ENCODE measurements at places on chromosomes 12 and 14.

- no peak for DNase-seq
- H3K27ac ChIP-seq = no peak overlapping the region
- no peaks in the 10 kb centered on the region for H3K4me1 ChIP-seq
- no peak overlapping the region for H3K4me3 ChIP-seq
Measured at GRCh38 chr12:87836190-87836589, 193.0 kb downstream of the C12orf50 start.

- H3K36me3 ChIP-seq = no peaks in the 10 kb centered on the region
- no peak overlapping the region for H3K4me3 ChIP-seq
- H3K27me3 ChIP-seq = no peaks in the 10 kb centered on the region
- H3K4me1 ChIP-seq = no peaks in the 10 kb centered on the region
- DNase-seq = no peak
Measured at GRCh38 chr14:79643132-79643531, 568.2 kb downstream of the DIO2 start.

DNA sequence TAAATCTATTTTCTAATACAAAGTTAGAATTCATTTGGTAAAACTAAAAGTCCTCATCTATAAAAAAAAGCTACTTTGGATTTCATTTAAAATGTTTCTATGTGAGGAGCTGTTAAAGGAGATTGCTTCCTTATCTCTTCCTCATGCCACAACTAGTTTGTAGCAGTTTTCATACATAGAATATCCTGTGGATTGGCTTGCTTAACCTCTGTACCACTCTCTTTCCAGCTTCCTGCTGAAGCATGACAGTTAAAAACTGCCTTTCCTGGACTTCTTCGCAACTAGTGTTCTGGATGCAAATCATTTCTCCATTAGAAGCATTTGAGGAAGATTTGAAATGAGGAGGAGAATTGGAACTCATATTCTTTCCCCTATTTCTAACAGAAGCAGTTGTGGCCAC is 49.6 kb downstream of the ST8SIA1 start:
- no peak overlapping the region for H3K4me3 ChIP-seq
- peaks cover 8% of the 10 kb centered on the region for H3K4me1 ChIP-seq
- no peak overlapping the region for H3K27ac ChIP-seq
- DNase-seq = no peak

GRCh38 chr14:100864960-100865681 is 38.4 kb downstream of the RTL1 start:
- no peaks in the 10 kb centered on the region for H3K27me3 ChIP-seq
- no peak for DNase-seq
- H3K4me3 ChIP-seq = no peak overlapping the region
- H3K36me3 ChIP-seq = no peaks in the 10 kb centered on the region

- no peaks in the 10 kb centered on the region for H3K36me3 ChIP-seq
- DNase-seq = no peak
- no peak overlapping the region for H3K4me3 ChIP-seq
- peaks cover 8% of the 10 kb centered on the region for H3K27me3 ChIP-seq
Measured at GRCh38 chr12:125287155-125287847, 222.1 kb downstream of the AACS start.

DNA sequence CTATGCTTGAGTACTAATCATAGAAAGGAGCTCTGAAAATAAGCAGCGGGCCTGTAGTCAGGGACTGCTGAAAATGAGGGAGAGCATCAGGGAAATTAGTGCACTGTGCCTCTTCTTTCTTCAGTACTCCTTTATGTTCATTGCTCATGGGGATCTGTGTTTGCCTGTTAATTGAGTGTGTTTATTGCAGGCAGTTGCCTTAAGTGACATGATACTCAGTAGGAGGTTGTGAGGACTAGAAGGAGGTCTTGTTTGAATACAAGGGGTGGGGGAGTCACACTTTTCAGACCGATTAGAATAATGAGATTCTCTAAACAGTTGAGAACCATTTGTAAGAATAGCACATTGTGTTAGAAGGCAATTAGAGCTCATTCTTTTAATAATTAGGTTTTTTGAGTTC is 102.6 kb upstream of the SLCO1C1 start:
- H3K27ac ChIP-seq = no peak overlapping the region
- H3K27me3 ChIP-seq = no peaks in the 10 kb centered on the region
- no peak for DNase-seq
- H3K4me3 ChIP-seq = no peak overlapping the region

- peaks cover 3% of the 10 kb centered on the region for H3K36me3 ChIP-seq
- DNase-seq = no peak
- H3K27me3 ChIP-seq = peaks cover 6% of the 10 kb centered on the region
- H3K4me3 ChIP-seq = no peak overlapping the region
- H3K27ac ChIP-seq = no peak overlapping the region
Measured at GRCh38 chr12:104387190-104387589, 69.6 kb upstream of the CHST11 start.

DNA sequence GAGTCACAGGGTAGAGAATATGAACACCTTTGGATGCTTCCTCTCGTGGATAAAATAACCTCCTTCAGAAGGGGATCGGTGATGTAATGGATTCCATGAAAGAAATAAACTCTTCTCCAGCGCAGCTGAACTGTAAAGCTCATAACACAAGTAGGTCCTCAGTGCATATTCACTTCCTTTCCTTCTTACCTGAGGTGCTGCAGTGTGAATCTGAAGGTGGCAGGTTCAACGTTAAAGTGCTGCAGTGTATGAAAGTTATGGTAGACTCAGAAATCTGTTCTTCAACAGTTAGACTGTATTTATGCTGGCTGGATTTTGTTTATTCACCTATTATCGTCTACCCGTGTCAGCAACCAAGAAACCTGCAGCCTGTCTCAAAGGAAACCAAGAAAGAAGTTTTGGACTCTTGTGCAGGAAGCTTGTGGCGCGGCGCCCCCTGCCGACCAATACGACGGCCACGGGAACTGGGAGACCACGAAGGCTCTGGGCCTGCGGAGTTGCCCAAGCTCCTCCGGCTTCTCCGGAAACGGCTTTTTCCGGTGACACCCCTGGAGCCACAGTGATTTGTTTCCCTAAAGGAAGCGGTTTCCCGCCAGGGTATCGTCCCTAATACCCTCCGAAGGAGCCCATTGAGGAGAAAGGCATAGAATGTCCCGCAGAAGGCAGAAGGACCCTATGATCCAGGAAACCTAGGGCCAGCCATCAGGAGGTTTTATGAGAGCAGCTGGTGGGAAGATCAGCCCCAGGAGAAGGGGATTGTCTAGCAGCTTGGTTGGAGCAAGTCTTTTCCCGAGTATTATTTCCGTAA is 17.6 kb upstream of the RNASE3 start:
- peak; percentile 65 for DNase-seq
- peaks cover 10% of the 10 kb centered on the region for H3K4me1 ChIP-seq
- no peak overlapping the region for H3K27ac ChIP-seq
- H3K27me3 ChIP-seq = peaks cover 21% of the 10 kb centered on the region

DNA sequence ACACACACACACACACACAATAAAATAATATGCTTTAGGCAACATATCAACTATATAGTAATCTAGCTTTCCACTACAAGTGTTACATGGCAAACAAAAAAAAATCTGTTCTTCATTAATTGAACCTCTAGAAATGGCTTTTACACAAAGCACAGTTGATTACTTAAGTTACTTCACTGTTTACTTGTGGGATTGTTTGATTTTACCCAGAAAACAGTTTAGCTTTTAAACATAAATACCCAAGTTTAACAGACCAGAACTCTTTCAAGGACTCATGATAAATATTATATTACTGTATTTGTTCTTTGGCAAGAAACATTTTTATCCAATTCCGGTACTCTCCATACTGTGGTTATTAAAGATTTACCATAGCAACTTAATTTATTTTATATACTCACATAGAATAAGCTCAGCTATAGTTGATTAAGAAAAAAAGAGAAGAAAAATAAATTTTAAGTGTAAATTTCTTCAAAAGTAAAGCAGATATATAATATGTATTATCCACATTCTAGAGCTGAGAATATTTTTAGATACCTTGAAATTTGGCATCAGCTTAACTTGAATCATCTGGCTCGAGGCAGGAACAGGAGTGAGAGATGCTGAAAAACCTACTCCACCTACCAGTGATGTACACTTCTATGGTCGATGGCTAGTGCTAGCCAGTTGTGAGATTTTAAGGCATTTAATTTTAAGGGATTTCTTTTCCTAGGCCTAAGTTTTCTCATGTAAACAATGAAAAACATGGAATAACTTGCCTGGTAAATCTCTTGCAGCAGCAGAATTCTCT is 126.0 kb downstream of the BTG1 start:
- DNase-seq = no peak
- no peaks in the 10 kb centered on the region for H3K27me3 ChIP-seq
- H3K27ac ChIP-seq = no peak overlapping the region
- no peak overlapping the region for H3K4me3 ChIP-seq
- peaks cover 25% of the 10 kb centered on the region for H3K36me3 ChIP-seq
- peaks cover 11% of the 10 kb centered on the region for H3K4me1 ChIP-seq

- DNase-seq = no peak
- no peak overlapping the region for H3K27ac ChIP-seq
- no peaks in the 10 kb centered on the region for H3K36me3 ChIP-seq
- H3K4me3 ChIP-seq = no peak overlapping the region
Measured at GRCh38 chr12:100463661-100464060, 10.0 kb upstream of the NR1H4 start.

DNA sequence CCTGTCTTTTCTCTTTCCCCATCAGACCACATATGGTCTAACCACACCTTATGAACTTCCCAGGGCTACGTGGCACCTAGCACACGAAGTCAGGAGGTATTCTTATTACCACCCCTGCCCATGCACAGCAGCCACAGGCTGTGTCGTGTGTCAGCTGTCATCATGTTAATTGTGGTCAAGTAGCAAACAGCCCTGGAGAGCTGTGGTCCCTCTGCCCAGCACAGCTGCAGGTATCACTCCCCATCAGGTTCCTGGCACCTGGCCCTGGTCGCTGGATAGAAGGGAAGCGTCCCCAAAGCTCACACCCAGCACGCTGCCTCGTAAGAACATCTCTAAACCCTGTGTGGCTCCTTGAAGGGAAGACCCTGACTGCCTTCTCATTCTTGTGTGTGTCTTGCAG is 45.4 kb downstream of the CLMN start:
- H3K36me3 ChIP-seq = no peaks in the 10 kb centered on the region
- H3K4me1 ChIP-seq = peaks cover 2% of the 10 kb centered on the region
- H3K27me3 ChIP-seq = peaks cover 9% of the 10 kb centered on the region
- no peak overlapping the region for H3K4me3 ChIP-seq
- no peak for DNase-seq

GRCh38 chr14:33564774-33565630 is 385.9 kb downstream of the EGLN3 start:
- H3K4me1 ChIP-seq = no peaks in the 10 kb centered on the region
- H3K36me3 ChIP-seq = no peaks in the 10 kb centered on the region
- H3K4me3 ChIP-seq = no peak overlapping the region
- DNase-seq = no peak
- H3K27ac ChIP-seq = no peak overlapping the region
- H3K27me3 ChIP-seq = no peaks in the 10 kb centered on the region

DNA sequence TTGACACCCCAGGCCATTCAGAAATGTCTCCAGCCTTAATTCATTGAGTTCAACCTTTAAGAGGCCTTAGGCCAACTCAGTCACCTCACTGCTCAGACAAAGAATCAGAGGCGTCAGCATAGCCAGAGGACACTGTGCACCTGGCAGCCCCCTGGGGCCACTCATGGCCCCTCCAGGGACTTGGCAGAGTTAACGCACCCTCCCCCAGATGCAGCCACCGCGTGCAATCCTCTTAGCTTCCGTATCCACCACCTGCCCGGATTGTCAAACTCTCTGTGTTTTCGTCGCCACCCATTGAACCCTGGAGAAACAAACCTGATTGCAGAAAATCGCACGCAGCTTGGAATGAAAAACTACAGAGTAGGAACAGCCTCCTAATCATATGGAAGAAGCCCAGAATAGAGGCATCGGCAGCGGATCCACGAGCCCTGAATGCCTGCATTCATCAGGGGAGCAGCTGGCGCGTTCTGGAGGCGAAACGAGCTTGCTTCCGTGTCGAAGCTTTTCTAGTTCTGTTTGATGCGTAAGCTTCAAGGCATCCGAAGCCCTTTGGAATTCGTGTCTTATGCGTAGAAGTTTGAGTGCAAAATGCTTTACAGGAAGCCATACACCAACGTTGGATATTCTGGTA is 22.4 kb downstream of the BRI3BP start:
- no peak for DNase-seq
- no peaks in the 10 kb centered on the region for H3K4me1 ChIP-seq
- H3K27ac ChIP-seq = no peak overlapping the region
- H3K36me3 ChIP-seq = peaks cover 46% of the 10 kb centered on the region

- H3K4me3 ChIP-seq = no peak overlapping the region
- H3K36me3 ChIP-seq = no peaks in the 10 kb centered on the region
- no peak overlapping the region for H3K27ac ChIP-seq
Measured at GRCh38 chr12:49922349-49923034, 18.8 kb upstream of the FAIM2 start.

- H3K4me1 ChIP-seq = peaks cover 56% of the 10 kb centered on the region
- peak; percentile 64 for DNase-seq
- peak within 1 kb of the TSS; percentile 81 for H3K4me3 ChIP-seq
- peaks cover 63% of the 10 kb centered on the region for H3K36me3 ChIP-seq
- no peaks in the 10 kb centered on the region for H3K27me3 ChIP-seq
Measured at GRCh38 chr14:24310646-24311604, at the start of gene LTB4R. Gene LTB4R, plus strand, starts transcription at chr14:24311502. Its CDS starts 4,150 bp downstream, at chr14:24315652.

DNA sequence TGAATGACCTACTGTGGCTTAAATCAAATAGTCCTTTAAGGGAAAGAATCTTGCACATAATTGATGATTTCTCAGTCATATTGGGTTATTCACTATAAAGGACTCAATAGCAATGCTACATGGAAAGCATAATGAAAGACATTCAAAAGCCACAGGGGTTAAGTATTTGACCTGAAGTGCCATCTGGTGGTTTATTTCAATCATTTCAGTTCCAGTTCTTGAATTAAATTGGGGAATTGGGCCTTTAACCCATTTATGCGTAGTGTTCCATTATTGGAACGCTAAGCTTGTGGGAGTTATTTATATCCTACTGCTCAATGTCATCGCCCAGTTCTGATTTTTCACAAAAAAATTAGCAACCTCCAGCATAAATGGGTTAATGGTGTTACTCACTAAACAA is 41.3 kb upstream of the C12orf71 start:
- peaks cover 5% of the 10 kb centered on the region for H3K27me3 ChIP-seq
- H3K4me1 ChIP-seq = peaks cover 2% of the 10 kb centered on the region
- H3K36me3 ChIP-seq = no peaks in the 10 kb centered on the region
- H3K27ac ChIP-seq = no peak overlapping the region

- H3K27me3 ChIP-seq = no peaks in the 10 kb centered on the region
- no peaks in the 10 kb centered on the region for H3K4me1 ChIP-seq
Measured at GRCh38 chr12:117404203-117404853, 42.9 kb upstream of the NOS1 start.

DNA sequence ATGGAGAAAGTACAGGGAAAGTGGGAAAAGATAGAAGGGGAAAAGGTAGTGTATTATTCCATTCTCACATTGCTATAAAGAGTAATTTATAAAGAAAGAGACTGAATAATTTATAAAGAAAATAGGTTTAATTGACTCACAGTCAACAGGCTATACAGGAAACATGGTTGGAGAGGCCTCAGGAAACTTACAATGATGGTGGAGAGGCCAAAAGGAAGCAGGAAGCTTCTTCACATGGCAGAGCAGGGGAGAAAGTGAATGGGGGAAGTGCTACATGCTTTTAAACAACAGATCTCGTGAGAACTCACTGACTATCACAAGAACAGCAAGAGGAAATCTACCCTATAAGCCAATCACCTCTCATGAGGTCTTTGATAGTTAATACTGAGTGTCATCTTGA is 725.0 kb upstream of the FLRT2 start:
- DNase-seq = no peak
- no peak overlapping the region for H3K27ac ChIP-seq
- H3K36me3 ChIP-seq = no peaks in the 10 kb centered on the region
- no peaks in the 10 kb centered on the region for H3K27me3 ChIP-seq
- no peak overlapping the region for H3K4me3 ChIP-seq
- H3K4me1 ChIP-seq = no peaks in the 10 kb centered on the region

Measured in activated T-helper 2 cell treated with anti-CD3 and anti-CD28 coated beads, Interferon-gamma antibody, Interleukin-2, Interleukin-4, amounts not matched to agents 10 μg/mL and 5 μg/mL and 100 μg/mL, durations not matched to agents 14 hours and 24 hours and 36 hours (primary cell).